ENCODE measurements at places on chromosomes 5 and 9.

GRCh38 chr5:89080467-89081116, 197.6 kb upstream of the MEF2C start:
- DNase-seq = no peak

GRCh38 chr9:119003882-119004617, 365.2 kb downstream of the BRINP1 start:
- DNase-seq = no peak

- DNase-seq = no peak
These were observed 128.1 kb downstream of the CPLANE1 start for GRCh38 chr5:37121027-37121426.

- no peak for DNase-seq
These were observed 297.8 kb downstream of the GADD45G start for GRCh38 chr9:89902450-89903140.

DNA sequence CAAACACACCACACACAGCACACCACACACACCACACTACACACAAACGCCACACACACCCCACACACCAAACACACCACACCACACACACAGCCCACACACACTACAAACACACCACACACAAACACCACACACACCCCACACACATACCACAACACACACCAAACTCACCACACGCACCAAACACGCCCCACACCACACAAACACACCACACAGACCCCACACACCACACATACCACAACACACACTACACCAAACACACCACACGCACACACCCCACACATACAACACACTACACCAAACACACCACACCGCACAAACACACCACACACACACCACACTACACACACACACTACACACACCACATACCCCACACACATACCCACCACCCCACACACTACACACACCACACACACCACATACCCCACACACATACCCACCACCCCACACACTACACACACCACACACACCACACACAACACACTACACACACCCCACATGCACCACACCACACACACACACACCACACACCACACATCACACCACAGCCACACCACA, 151.2 kb downstream of the ERCC6L2 start:
- DNase-seq = no peak

GRCh38 chr9:106945727-106946660, 83.0 kb downstream of the ZNF462 start:
- no peak for DNase-seq

DNA sequence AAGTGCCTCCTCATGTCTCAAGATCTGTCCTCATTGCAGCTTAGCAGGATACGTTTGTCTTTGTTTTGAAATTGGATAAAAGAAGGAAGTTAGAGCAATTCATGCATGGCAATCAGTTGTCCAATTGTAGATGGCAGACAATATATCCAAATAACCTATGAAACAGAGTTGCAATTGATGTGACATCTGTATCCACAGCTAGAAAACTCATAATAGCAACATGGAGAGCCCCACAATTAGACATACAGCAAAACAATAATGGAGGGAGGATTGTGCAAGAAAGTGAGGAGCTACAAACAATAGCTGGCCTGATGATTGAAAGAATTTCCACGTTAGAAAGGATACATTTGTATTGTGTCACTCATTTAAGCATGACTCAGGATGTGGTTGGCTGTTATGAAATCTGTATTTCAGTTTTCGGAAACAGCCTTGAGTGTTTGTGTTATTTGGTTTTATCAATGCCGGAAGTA, 132.0 kb downstream of the FAM174A start:
- DNase-seq = no peak

- no peak for DNase-seq
These were observed 18.1 kb upstream of the WWC1 start for GRCh38 chr5:168273056-168273980.

- no peak for DNase-seq
These were observed 114.0 kb downstream of the LHX2 start for GRCh38 chr9:124125651-124125977.

DNA sequence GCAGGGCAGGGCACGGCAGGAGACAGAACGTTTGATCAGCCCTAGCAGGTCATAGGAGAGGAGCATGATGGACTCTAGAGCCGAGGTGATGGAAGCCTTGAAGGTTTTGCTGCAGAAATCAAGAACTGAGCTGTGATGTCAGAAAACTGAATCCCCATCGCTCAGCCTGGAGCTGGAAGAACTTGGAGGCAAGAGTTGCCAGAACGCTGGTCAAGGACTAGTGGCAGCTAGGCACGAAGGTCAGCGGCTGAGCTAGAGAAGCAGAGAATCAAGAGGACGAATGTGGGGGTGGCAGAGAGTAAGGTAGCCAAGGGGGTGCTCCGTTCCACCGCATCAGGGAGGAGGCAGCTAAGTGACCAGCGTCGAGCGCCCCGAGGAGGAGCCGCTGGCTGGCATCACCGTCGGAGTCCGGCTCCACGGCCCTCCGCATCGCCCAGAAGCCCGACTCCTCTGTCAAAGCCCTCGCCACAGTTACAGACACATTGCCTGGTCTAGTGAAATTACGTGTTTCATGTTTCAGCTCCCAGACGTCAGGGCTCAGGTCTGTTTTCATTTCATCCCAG, 1.2 kb upstream of the GALNT10 start:
- no peak for DNase-seq

DNA sequence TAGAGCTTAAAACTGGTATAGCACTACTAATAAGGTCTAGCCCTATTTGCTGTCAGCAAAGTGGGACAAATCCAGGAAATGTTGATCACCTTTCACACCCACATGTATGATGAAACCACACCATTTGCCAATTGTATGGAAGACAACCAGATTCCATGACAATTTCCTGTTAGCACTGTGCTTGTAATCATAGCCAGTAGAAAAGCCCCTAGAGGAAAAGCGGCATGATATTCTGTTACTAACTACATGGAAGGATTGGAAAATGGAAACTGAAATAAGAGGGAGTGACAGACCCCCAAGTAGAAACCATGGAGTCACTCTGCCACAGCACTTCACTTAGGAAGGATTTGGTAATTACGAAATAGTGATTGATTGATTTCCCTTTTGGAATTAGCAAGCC, 923 bp downstream of the SPATA6L start:
- no peak for DNase-seq

DNA sequence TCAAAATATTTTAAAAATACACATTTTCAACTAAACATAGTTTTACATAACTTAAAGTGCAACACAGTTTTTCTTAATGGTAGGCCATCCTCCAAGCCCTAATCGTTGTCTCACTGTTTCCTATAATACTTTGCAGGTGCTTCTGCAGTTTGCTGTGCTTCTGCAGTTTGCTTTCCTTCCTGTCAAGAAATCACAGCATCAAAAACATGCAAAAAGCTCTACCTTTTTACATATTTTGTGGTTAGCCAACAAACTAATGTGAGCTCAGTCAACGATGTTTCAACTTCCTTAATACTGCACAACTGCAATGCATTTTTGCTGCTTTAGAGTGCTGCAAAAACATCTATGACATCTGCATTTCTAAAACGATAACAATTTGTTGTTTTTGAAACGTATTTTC, 25.2 kb downstream of the EMB start:
- DNase-seq = no peak

DNA sequence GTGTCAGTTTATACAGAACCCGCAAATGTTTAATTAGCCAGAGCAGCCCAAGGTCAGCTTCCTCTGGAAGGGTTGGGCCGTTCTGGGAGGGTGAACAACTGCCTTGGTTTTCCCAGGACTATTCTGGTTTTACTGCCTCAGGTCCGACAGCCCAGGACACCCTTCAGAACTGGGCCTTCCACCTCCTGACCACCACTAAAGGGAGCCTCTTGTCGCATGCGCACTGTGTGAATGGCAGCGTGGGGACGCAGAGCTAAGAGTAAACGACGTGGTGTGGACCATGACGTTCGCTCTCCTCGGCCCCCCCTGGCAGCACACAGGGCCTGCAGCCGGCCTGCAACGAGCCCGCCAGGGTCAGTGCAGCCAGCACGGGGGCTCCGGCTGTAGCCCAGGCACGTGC, 214.9 kb downstream of the FANCC start:
- DNase-seq = no peak

DNA sequence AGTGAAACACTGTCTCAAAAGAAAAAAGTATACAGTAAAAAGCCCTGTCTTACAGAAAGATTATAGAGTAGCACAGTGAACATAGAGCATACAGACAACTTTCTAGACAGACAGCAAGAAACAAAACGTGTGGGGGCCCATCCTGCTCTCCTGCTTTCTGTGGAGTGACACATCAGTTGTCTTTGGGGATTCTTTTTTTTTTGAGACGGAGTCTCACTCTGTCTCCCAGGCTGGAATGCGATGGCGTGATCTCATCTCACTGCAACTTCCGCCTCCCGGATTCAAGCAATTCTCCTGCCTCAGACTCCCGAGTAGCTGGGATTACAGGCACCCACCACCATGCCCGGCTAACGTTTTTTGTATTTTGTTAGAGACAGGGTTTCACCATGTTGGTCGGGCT, 14.9 kb downstream of the CDHR2 start:
- no peak for DNase-seq

DNA sequence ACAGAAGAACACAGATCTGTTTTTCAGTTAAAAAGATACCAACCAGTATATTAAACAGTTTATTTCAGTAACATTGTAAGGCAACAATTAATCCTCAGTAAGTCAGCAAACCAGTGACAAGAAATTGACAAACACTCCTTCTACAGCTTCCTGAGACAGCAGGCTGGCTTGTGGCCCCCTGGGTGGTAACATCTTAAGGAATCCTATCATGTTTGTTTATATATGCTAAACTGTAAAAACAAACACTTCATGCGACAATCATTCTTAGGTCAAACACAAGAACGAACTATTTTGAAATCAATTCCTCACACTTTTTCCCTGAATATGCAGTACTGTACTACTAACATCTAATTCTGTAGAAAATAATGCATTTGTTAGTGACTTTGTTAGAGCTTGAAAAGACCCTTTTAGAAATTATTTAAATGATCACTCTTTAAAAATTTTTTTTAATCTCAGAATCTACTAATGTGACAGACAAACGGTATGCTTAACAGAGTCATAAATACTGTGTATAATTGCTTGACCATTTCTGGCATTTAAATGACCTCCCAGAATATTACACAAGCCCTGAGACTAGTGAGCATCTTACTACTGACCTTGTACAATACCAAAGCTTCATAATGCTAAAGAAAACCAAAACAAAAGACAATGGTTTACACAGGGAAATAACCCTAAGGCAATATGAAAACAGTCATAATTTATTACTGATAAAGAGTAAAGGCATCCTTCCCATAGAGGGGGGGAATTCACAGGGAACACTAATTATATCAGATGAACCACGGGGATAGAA, 48.2 kb downstream of the ERMP1 start:
- DNase-seq = no peak

- peak; percentile 43 for DNase-seq
These were observed 106.6 kb downstream of the COL23A1 start for GRCh38 chr5:178483620-178484019.

DNA sequence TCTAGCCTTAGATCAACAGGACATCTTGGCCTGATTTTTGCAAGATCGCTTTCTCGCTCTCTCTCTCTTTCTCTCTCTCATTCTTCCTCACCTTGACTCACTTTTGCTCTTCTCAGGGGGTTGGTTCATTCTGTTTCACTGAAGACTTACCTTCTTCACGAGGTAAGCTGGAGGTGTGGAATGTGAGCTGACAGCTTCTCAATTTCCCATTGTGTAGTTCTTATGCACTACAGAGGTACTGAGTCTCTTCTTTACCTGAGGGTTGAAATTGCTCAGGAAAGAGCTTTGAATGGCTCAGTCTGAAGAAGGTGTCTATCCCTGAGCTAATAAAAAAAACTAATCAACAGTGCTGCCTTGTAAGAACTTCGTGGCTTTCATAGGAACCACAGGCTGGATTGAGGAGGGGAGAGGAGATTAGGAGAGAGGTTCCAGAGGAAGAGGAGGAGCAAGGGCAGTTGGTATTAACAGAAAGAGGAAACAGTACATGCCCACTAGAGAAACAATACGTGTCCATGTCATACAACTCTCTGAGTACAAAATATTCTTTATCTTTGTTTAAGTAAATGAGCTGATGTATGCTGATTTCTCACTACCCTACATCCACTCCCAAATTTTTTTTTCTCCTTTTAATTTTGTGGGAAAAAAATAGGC, 192.2 kb downstream of the TMEM167A start:
- DNase-seq = no peak

DNA sequence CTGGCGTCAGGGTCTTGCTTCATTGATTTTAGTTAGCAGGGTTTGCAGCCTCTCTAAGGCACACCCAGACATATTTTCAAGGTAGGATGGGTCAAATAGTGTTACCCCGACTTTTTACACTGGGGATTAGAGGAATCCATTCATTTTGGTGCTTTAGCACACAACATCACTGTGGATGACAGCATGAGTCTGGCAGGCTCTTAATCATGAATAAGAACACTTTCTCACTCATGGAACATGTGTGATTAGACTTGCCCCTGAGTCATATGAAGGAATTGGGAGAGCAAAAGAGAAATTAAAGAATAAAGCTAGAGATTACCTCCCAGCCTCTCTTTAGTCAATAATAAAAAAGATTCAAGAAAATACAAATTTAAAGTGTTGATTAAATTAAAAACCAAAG, 175.6 kb downstream of the SEMA5A start:
- no peak for DNase-seq

DNA sequence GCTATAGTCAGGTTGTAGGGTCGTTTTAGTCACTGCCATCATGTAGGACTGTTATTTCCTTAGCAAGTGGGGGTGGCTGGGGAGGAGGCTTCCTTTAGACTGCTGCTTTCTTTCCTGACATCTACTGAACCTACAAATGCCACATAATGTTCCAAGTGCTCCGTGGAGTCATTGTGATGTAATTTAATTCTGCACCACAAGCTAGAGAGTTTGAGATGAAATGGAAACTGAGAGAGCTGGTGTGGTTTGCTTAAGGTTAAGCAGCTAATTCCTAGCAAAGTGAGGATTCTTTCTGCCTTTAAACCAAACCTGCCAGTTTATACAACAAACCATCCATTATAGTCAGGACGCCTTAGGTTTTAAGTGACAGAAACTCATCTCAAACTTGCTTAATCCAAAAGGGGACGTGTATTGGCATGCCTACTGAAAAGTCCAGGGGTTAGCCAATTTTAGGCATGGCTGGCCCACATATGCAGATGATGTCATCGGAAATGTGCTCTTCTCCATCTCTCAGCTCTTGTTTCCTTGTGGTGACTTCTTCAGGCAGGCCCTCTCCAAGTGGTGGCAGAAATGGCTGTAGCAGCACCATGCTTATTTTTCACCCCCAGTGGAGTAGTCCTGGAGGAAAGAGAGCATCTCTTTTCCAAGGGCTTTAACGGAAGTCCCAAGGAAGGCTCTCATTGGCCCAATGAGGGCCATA, 30.5 kb downstream of the ZNF618 start:
- no peak for DNase-seq

Data from activated CD4-positive, alpha-beta T cell treated with anti-CD3 and anti-CD28 coated beads, Interleukin-2, amount 50 U/mL, for 1 hour (primary cell).